ENCODE measurements at places on chromosomes 4 and X. TPM values are rescaled to one million over a fixed set of nuclear protein-coding genes. Genes with fewer than 3 reads are reported as not detected.

PRSS12 gene
- total RNA-seq: not detected

GRCh38 chrX:123392921-123393320 is 208.8 kb downstream of the GRIA3 start:
- no peak for DNase-seq

ARHGEF38 gene
- not detected for total RNA-seq

DNA sequence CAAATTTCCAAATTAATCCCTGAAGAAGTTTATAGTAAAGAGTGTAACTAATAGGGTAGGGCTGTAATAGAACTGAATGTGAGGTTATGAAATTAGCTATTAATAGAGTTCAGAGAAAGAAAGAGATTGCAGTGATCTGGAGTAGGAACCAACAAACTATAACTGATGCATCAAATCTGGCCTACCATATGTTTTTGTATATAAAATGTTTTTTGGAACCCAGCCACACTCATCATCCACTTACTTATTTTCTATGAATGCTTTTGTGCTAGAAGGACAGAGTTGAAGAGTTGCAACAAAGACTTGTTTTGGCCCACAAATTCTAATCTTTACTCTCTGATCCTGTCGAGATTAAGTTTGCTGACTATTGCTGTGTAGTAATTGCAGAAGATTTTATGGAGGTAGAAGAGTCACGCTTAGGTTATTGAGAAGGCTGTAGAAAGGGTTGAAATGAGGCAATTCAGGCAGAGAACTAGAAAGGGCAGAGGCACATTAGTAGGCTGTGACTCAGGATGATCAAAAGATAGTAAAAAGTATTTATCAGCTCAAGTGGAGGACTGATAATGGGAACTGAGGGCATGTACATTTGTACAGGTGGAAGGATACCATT is 298.7 kb upstream of the EMCN start:
- no peak for DNase-seq

All from CD8-positive, alpha-beta memory T cell (primary cell).